RWPE1 (cell line): ENCODE measurements at places on chromosomes 4 and X.

GRCh38 chr4:7289589-7289988 is 97.3 kb downstream of the SORCS2 start:
- no peak for DNase-seq

DNA sequence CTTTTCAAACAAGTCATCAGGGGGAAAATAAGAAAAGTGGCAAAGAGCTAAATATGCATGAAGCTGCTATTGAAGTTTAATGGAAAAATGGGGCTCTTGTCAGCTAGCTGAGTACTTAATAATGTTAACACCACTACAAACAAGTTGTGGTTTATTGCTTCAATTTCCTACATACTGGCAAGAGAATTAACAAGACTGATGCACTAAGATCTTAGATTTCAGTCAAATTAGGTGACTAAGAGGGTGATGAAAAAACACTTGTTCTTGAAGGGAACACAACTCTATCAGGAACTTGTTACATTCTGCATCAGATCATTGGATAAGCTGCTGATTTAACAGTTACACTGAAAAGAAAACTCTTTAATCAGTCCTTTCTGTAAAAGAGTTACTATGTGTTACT is 234.6 kb upstream of the AFF2 start:
- no peak for DNase-seq

GRCh38 chr4:2261110-2261852 is 628 bp downstream of the MXD4 start:
- peak; percentile 24 for DNase-seq

GRCh38 chr4:116480546-116480945 is 604.8 kb downstream of the TRAM1L1 start:
- DNase-seq = no peak

GRCh38 chr4:164501074-164501473 is 252.9 kb upstream of the SMIM31 start:
- peak; percentile 39 for DNase-seq

DNA sequence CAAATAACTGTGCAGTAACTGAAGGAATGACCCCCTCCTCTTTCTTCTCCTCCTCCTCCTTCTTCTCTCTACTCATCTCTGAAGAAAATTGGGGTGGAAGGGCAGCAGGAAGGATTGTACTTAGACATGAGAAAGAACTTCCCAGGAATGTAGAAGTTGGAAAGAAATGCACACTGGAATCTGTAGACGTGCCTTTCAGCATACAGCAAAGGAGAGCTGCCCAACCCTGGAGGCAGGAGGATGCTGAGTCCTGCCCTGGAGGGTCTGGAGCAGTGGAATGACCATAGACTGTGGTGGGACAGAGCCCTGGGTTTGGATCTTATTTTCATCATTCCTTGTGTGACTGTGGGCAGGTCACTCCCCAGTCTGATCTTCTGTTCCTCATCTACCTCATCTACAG is 80.1 kb downstream of the PJA1 start:
- DNase-seq = no peak

DNA sequence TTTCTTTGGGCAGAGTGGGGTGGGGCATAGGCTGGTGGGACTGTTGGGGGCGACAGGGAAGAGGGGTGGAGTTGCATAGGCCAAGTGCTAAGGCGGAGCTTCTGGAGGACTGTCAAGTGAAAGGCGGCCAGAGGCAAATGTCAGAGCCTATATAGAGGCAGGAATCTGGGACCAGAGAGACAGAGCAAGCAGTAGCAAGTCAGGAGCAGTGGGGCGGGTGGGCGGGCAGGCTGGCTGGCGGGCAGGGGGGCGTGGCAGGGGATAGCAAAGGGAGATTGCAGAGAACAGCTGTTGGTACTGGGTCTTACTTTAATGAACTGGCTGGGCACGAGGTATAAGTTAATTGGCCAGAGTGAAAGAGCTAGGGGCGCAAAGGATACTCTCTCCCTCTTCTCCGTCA is 89.8 kb downstream of the RTL9 start:
- DNase-seq = no peak

- no peak for DNase-seq
Measured at GRCh38 chr4:102629673-102630072, 128.5 kb downstream of the NFKB1 start.

DNA sequence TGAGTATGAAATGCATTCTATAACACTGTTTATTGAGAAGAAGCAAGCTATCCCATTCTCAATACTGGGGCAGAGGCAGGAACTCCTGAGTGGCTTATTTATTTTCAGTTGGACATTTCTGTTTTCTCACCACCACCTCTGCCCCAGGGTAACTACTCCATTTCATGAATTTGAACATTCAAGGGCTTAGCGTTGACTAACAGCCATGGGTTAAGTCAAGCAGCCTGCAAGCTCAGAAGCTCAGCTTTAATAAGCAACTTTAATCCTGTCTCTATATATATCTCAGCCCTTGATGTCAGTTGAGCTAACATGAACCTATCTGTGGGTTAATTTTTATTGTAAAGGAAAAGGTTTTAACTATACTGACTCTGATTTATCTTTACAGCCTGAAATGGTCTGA is 93.8 kb downstream of the MBNL3 start:
- DNase-seq = no peak

GRCh38 chr4:14857475-14857874 is 144.8 kb upstream of the CPEB2 start:
- no peak for DNase-seq

- DNase-seq = no peak
Measured at GRCh38 chr4:99636422-99636821, 21.2 kb downstream of the C4orf54 start.
